ENCODE measurements at places on chromosomes 2 and 18.

DNA sequence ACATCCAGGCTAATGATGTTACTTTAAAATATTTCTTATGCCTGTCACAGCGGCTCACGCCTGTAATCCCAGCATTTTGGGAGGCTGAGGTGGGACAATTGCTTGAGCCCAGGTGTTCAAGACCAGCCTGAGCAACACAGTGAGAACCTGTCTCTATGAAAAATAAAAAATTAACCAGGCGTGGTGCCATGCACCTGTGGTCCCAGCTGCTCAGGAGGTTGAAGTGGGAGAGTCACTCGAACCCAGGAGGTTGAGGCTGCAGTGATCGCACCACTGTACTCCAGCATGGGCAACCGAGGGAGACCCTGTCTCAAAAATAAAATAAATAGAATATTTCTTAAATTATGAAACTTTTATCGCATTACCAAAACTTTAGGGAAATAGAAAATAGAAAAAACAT lies 28.1 kb upstream of the ACTR3 start:
- no peak for DNase-seq

DNA sequence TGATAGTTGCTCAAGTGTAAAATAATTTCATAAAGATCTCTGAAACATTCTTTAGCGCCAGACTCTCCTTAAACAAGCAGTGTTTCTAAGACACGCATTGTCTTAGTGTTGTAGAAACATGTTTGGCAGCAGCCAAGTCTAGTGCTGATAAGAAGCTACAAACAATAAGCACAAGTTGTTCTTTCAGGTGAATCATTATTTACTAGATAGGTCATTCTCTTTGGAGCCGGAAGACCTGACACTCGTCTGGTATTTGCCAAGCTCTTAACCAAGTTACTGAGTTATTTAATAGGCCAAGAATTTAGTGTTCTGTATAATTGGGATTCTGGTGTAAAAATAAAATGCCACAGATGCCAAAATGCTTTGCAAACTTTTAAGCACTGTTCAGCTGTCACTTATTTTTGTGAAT lies 852.1 kb downstream of the CPS1 start:
- no peak for DNase-seq

- DNase-seq: no peak
Measured at GRCh38 chr2:44649381-44649780, 287.6 kb downstream of the CAMKMT start.

DNA sequence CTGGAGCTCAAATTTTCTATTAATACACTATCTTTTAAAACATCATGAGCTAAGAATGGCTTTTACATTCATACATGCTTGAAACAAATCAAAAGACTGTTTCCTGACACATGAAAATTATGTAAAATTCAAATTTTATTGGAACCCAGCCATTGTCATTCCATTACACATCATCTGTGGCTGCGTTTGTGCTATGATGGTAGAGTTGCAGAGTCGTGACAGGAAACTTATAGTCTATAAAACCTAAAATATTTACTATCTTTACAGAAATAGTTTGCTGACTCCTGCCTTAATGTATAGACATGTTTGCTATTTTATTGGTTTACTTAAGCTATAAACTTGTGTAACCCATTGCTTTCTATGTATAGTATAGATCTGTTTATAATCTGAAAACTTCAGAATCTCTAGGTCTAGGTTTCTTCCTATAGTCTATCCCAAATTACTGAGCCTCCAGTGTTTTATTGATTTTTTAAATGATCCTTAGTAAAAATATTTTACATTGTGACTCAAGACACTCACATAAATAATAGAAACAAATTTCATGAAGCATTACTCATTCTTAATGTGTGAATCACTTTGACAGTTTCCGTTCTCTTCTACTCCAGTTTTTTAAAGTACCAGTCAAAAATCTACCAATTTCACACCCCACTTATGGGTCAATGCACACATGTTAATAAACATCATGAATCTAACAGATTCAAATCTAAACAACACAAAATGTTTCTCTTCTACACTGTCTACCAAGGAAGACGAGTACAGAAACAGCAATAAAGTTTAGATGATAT lies 26.4 kb upstream of the MRPL19 start:
- DNase-seq: no peak

GRCh38 chr18:76419811-76420210 lies 75.2 kb downstream of the ZNF516 start:
- DNase-seq: no peak

- no peak for DNase-seq
Measured at GRCh38 chr18:361941-362310, 94.1 kb upstream of the THOC1 start.

Data from heart left ventricle (tissue), 16 donors.